CD4-positive, alpha-beta T cell treated with Interleukin-4 for 4 hours (primary cell): ENCODE measurements at places on chromosomes 1 and 21.

GRCh38 chr1:156064615-156065014, 3.7 kb downstream of the RAB25 start:
- DNase-seq, result no peak

DNA sequence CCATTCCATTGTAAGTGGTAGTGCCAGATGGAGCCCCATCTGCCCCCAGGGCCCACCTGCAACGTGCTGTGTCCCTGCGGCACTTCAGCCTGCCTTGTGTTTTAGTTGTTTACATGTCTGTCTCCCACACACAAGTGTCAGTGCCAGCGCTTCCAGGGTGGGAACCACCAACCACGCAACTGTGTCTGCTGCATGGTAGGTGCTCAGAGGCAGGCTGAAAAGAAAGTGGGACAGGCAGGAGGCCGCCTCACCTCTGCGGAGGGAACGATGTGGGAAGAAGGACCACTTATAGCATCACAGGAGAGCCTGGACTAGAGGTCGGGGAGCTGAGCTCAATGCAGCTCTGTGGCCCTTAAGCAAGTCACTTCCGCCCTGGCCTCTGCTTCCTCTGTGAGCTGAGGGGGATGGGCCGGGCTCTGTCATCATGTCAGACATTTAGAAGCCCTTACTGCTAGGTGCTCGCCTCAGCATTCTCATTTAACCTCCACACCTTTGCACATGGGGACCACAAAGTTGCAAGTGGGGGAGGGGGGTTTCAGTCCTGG, 17.9 kb downstream of the SLC9A1 start:
- peak; percentile 80 for DNase-seq

- no peak for DNase-seq
Observed at GRCh38 chr1:180734366-180734765, 102.5 kb downstream of the XPR1 start.

- DNase-seq, result no peak
Observed at GRCh38 chr1:101526813-101527212, 290.0 kb downstream of the S1PR1 start.

GRCh38 chr1:237235091-237235490, 193.1 kb downstream of the RYR2 start:
- DNase-seq, result no peak

DNA sequence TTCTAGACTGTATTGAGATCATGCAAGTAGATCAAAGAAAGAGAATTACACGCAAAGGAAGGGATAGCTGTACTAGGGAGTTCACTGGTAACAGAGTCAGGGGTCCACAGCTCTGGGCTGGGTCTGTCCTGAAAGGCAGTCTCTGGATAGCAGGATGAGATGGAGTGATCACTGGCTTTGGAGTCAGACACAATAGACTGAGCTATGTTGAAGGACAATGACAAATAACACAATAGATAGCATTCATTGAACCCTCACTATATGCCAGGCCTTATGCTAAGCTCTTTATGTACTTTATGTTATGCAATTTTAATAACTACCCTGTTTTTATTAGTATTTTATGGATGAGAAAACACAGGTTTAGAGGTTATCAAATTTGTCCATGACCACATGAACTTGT, 10.0 kb upstream of the DNAJC6 start:
- no peak for DNase-seq

DNA sequence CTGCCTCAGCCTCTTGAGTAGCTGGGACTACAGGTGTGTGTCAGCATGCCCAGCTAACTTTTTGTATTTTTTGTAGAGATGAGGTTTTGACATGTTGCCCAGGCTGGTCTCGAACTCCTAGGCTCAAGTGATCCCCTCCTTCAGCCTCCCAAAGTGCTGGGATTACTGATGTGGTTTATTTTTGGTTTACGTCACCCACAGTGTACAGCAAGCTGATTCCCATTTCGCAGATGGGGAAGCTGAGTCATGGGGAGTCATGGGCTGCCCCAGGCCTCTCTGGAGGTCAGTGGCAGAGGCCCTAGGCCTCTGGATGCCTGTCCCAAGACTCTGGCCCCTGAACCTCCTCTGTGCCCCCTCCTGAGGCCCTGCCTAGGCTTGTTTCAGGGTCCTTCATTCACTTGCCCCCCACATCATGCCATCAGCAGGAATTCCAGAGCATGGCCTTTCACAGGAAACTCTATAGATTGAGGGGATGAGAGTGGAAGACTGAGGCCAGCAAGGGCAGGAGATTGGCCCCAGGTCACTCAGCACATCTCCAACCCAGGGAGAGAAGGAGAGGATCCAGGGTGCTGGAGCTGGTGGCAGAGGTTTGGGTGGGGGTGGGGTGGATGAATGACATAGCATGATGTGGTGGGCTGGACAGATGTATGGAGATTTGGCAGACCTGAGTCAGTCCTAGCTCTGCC, 266.0 kb downstream of the PTPRU start:
- no peak for DNase-seq

DNA sequence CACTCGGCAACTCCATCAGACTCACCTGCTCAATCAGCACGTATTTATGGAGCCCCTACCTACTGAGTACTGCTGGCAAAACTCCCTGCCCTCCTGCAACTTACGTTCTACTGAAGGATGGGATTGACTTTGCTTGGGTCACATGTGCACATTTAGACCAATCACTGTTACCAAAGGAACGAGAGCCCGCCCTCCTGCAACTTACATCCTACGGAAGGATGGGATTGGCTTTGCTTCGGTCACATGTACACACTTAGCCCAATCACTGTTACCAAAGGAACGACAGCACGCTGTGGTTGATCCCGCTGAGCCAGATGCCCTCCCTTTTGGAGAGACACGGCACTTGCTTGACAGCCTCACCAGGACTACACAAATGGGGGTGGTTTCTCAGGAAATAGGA, 46.0 kb downstream of the UBIAD1 start:
- no peak for DNase-seq

- no peak for DNase-seq
Observed at GRCh38 chr1:70426154-70427131, 15.4 kb downstream of the CTH start.

GRCh38 chr1:154943649-154944400, 7.3 kb upstream of the PMVK start:
- DNase-seq, result no peak

DNA sequence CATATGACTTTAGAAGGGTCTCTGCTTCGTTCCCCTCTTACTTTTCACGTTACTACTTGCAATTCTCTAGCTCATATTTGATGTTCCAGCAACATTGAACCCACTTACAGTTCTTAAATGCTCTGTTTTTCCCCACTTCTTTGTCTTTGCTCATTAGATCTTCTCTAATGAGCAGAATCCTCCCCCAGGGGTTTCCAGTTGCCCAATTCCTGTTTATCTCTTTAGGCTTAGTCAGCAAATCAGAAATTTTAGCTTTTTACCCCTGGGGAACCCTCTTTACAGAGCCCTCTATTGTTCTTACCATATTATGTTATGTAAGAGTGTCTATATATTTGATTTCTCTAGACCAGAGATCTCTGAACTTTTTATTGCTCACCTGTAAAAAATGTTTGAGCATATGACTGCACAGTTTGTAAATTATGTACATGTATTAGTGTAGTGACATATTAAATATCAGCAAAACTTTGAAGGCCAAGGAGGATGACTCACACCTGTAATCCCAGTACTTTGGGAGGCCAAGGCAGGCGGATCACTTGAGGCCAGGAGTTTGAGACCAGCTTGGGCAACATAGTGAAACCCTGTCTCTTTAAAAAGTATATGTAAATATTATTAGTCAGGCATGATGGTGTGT, 71.4 kb downstream of the FNBP1L start:
- no peak for DNase-seq

DNA sequence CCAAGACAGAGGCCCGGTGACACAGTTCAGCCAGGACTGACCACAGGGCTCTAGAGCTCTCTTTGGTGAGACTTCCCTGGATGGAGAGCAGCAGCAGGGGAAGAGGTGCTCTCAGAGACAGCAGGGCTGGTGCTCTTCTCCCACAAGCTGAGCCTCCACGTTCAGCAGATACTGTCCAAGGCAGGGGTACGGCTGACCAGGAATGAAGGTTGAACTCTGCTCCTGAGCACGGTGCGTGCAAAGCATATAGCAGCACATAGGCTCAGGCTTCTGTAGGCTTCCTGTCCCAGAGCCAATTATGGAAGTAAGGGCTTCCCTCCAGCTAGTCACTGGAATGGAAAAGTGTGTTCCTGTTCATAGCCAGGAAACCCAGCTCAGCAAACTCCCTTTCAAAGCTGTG, 23.9 kb downstream of the DMBX1 start:
- DNase-seq, result no peak

DNA sequence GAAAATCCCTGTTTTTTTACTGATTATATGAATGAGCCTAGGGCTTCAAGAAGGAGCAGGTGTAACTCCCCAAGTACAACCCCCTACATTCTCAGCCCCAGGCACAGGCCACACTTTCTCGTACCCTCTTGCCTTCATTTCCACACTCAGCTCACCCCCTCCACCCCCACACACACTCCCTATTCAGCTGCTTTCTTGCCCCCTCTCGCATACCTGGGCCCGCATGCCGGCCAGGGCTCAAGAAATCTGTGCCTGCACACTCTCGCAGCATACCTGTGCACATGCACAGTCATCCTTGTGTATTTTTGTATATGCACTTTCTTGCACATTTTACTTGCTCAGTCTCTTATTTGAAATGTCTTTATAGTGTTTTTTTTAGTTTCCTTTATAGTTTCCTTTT, 2.0 kb downstream of the PTPRF start:
- no peak for DNase-seq

- no peak for DNase-seq
Observed at GRCh38 chr1:206823727-206824126, 41.7 kb upstream of the IL20 start.

- no peak for DNase-seq
Observed at GRCh38 chr1:12760256-12760795, 13.2 kb upstream of the PRAMEF12 start.

DNA sequence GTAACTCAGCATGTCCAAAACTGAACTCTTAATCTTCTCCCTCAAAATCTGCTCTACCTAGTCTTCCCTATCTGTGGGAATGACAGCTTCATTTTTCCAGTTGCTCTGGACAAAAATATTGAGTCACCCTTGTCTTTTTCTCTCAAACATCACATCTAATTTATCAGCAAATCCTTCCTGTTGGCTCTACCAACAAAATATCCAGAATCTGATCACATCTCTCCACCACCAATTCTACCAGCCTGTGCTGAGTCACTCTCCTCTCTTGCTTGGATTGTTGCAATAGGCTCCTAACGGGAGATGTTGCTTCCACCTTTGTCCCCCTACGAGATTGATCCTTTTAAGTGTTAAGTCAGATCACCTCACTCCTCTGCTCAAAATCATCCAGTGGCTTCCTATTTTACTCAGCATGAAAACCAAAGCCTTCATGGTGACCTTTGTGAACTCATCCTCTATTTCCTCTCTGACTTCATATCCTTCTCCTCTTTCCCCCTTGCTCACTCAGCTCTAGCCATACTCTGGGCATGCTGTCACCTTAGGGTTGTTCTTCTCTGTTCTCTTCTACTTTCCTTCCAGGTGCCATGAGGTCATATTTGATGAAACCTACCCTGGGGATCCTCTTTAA, 21.5 kb upstream of the SMYD2 start:
- DNase-seq, result no peak

DNA sequence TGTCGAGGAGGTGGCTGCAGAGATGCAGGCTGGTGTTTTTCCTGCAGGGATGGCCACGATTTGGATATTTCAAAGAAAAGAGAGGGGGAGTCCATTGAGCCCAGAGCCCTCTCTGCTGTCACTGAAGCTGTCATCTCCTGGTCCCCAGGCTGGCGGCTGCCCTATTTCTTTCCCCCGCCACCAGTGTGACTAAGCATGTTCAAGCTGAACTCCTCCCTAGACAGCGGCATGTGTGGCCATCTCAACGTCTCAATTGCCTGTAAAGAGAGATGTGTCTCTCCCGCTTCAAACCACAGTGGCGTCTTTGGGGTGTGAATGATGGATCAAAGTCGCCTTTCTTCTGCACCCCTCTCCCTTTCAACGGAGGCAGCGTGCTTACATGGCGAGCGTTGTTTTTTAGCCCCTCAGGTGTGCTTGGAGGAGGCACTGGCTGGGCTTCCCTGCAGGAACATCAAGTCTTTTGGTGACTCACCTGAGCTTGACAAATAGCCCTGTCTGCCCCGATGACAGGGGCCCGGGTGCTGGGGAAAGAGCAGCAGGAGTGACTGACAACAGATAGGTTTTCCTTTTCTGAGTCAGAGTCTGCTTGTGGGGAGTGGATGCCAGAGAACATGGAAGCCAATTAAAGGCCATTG, 346.4 kb upstream of the AJAP1 start:
- no peak for DNase-seq

DNA sequence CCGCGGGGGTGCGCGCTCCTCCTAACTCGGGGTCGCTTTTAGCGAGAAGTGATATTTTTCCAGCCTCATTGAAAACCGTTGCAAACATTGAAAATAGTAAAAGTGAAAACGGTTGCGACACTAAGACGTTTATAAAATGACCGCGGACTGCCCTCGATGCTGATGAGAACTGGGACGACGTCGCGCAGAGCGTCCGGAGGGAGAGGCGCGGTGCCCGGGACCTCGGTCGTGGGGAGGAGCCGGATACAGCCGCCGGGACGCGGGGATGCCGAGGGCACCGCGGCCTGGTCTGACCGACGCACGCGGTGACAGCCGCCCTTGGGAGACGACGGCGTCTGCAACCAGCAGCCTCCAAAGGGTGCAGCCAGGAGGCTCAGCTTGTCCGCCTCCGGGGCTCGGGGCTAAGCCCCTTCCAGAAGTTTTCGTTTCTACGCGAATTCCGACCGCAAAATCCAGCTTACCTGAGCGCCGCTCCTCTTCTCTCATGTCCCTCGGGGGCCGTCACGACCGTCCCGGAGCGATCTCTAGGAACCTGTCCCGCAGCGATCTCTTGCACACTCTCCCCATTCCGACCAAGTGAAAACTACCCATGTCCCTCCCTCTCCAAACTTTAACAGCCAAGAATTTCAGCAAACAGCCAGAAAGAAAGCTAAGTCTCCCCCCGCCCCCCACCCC, 144.4 kb upstream of the ETS2 start:
- no peak for DNase-seq

- no peak for DNase-seq
Observed at GRCh38 chr1:178438432-178438831, 58.3 kb downstream of the CLEC20A start.

GRCh38 chr1:204285436-204286305, 71.9 kb upstream of the GOLT1A start:
- DNase-seq, result no peak
